ENCODE measurements at places on chromosomes 7 and 10.

- peak; percentile 5 for DNase-seq
These were observed 435.0 kb downstream of the POM121L12 start for GRCh38 chr7:53470336-53470970.

GRCh38 chr7:100942045-100942774, 7.1 kb upstream of the MUC3A start:
- no peak for DNase-seq

GRCh38 chr10:13206546-13207443, 27.4 kb downstream of the UCMA start:
- peak; percentile 55 for DNase-seq

DNA sequence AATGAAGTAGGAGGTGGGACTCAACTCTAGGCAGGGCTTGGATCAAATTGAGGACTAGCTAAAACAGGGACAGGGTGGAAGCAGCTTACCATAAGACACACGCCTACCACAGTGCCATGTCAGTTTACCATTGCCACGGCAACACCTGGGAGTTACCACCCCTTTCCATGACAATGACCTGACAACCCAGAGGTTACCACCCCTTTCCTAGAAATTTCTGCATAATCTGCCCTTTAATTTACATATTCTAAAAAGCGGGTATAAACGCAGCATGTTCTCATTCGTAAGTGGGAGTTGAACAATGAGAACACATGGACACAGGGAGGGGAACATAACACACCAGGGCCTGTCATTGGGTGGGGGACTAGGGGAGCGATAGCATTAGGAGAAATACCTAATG, 72.7 kb downstream of the GCC1 start:
- DNase-seq, result no peak

- no peak for DNase-seq
These were observed 102.1 kb downstream of the FOXL3 start for GRCh38 chr7:391961-392524.

DNA sequence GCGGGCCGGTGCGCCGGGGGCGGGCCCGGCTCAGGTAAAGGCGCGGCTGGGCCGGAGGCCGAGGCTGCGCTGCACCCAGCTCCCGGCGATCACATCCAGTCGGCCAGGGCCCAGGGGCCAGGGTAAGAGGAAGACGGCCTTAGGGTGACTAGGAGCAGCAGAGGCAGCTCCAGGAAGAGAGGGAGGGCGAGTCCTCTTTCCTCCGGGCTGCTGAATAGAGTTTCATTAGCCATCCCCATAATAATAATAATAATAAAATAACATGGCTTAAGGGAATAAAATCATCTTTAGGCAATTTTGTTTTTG, 44.8 kb upstream of the CDK1 start:
- no peak for DNase-seq

DNA sequence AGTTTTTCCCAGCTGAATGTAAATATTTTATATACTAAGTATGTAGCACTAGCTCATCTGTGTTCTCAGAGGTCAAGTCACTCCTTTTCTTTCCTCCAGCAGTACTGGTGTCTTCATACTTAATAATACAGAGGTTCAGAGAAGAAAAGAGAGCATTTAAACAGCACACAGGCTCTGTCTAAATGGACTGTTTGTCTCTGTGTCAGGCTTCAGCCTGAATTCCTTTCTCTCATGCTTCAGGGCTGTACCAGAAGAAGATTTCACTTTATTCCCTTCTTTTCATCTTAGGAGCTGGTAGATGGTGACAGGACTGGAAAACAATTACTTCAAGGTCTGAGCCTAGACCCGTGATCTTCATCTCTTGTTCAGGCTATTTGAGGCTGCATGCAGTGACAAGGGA, 51.4 kb upstream of the LYZL2 start:
- DNase-seq, result no peak

GRCh38 chr10:43979551-43979950, 330.9 kb upstream of the ZNF32 start:
- DNase-seq, result no peak

- peak; percentile 57 for DNase-seq
These were observed 358.5 kb upstream of the ANKRD30A start for GRCh38 chr10:36766940-36767339.

- DNase-seq, result no peak
These were observed 1.5 kb upstream of the TSPAN14 start for GRCh38 chr10:80452640-80453039.

GRCh38 chr10:11437391-11438142, 173.9 kb downstream of the USP6NL start:
- DNase-seq, result peak; percentile 87

DNA sequence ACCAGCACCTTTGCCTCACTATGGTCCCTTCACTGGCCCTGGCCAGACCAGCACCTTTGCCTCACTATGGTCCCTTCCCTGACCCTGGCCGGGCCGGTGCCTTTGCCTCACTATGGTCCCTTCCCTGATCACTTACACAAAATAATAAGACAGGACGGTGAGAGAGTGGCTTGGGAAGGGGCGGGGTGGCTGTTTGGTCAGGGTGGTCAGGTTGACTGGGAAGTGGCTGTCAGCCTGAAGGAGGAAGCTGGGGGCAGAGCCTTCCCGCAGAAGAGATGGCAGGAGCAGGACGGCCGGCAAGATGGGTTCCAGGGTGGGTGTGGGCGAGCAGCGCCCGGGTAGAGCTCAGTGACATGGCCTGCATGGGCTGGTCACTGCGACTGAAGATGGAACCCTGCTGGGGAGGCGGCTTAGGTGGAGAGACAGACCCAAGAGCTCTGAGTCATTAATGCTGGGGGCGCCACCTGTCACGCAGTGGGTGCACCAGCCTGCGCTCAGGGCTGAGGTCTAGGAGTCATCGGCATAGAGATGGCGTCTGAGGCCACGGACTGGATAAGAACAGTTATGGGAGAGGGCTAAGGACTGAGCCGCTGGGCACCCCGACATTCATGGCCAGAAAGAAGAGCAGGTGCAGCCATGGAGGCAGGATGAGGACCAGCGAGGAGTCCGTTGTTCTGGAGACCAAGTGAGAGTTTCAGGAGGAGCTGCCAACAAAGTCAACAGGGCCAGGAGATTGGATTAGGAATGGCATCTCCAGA, 91.8 kb downstream of the CHST15 start:
- no peak for DNase-seq

DNA sequence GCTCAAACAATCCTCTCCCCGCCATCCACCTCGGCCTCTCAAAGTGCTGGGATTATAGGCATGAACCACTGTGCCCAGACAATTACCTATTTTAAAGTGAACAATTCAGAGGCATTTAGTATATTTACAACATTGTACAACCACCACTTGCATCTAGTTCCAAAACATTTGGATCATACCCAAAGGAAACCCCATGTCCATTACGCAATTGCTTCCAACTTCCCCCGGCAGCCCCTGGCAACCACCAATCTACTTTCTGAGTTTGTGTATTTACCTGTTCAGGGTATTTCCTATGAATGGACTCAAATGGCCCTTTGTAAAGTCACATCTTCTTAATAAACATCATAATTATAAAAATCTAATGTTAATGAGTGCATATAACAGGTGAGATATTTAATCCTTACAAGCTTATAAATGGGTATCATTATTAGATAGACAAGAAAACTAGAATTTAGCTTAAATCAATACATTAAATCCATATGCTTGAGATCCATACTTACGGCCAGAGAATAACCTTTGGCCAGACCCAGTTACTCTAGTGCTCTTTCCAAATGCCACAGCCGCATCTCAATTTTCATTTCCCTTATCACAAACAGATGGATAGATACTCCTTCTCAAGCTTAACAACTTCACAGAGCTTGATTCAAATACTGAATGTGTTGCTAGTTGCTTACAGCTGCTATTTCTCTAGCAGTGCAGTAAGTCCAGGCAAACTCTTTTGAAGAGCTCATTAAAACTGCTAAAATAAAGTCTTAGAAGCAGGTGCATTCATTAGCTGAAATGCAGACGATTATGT, 133.4 kb upstream of the MKLN1 start:
- no peak for DNase-seq

GRCh38 chr7:155574556-155575290, 28.4 kb upstream of the CNPY1 start:
- DNase-seq, result no peak

DNA sequence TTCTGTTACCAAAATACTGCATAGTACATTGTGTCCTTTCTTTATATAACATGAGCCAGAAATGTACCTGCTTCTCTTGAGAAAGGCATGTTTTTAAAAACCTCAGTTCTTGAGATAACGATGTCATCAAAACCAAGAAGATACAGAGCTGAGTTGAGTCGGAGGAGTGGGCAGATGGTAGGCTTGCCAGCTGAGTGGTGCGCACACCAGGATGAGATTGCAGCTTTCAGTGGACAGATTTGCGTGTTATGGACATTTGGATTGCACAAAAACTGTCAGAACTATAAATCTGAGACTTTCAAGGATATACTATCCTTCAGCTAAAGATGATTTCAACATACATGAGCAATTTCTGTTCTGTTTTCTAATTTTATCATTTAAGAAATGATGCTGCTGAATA, 25.0 kb downstream of the PRKAR2B start:
- DNase-seq, result no peak

GRCh38 chr10:63027531-63027930, 105.6 kb upstream of the NRBF2 start:
- DNase-seq, result no peak

DNA sequence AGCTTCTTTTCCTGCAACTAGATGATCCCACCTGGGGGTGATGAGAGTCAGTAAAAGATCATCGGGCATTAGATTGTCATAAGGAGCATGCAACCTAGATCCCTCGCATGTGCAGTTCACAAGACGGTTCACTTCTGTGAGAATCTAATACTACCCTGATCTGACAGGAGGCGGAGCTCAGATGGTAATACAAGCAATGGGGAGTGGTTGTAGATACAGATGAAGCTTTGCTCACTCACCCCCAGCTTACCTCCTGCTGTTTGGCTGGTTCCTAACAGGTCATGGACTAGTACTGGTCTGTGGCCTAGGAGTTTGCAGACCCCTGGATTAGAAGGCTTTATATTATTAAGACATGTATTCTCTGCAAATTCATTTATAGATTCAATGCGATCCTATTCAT, 181.6 kb upstream of the MGMT start:
- DNase-seq, result no peak

DNA sequence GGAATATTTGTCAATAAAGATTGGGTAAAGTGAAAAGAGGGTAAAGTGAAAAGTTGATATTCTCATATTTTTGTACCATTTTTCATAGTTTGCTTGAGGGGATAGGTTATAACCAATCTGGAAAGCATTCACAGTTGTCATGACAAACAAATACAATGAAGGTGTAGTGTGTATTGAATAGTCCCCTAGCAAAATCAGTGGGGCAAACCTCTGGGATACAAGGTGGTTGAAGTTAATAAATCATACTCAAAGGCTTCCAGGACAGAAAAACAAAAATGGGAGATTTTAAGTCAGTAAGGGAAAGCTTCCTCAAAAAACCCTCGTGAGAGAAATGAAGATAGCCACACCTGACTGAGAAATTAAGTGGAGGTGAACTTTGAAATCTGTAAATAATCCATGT, 39.4 kb downstream of the PHTF2 start:
- no peak for DNase-seq

GRCh38 chr7:39027491-39027890, 49.8 kb downstream of the POU6F2 start:
- DNase-seq, result no peak

DNA sequence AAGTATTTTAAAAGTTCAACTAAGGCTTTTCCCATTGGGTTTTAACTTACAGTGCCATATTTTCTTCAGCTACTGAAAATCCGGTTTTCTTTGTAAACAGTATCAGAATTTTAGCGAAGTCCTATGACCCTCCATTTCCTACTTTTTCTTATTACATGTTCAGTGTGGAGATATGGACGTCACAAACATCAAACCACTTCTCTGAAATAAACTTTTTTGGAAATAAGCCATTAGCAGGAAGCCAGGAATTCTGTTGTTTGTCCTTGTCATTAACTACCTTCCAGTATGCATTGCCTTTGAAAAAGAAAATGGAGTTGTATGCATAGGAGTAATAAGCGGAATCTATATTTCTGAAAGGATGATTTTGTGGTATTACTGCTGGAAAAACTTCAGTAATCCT, 9.1 kb downstream of the MMP21 start:
- DNase-seq, result no peak

- DNase-seq, result peak; percentile 15
These were observed 720.1 kb downstream of the TYW1 start for GRCh38 chr7:67716729-67717128.

DNA sequence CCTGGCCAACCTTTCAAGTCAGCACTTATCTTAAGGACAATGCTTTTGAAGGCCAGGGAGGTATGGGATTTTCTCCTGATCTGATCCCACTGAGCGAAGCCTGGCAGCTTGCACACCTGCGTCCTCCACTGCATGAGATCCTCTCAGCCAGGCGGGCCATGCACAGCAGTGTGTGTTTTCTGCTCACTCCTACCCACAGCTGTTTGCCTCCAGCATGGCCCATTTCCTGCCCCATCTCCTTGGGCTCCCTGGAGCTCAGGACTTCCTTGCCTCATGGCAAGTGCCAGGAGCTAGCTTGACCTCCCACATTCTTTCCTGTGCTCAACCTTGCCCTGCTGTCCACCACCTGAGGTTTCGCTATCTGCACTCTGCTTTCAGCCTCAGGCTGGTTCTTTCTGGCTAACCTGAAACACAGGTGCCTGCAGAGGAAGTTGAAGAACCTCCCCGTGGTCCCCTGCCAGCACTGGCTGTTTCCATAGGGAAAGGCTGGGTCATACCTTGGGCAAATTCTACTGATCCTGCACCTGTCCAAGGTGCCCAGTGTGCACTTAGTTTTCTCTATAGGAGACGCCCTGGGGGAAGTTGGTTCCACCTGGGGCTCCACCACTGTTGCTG, 43.9 kb upstream of the EEPD1 start:
- DNase-seq, result no peak

DNA sequence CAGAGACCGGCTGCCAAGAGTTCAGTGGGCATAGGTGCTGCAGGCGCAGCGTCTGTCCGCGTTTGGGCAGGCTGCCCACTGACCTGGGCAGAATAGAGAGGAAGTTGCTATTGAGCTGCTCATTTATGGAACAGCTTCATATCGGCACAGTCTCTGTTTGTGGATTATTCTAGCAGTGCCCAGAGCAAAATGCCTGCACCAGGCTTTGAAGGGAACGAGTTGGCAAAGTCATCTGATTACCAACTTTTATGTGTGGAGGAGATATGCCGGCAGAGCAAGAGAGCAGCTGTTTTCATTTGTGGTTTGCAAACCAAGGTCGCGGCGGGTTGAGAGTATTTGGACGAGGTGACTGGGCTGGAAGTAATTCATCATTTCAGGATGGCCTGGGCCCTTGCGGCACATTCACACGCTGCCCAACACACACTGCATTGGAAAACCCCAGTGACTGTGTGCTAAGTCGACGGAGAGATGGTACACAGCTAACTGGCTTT, 228.5 kb downstream of the TCERG1L start:
- no peak for DNase-seq

All from tongue (tissue), 3 donors.